Stimulated activated CD4-positive, alpha-beta T cell treated with anti-CD3 and anti-CD28 coated beads, Interleukin-12 subunit alpha, Interleukin-12 subunit beta, amount 100 ng/mL, for 24 hours (primary cell): ENCODE measurements at places on chromosomes 3 and 15.
A peak's percentile ranks its signal among the peaks of the same experiment; 100 is the strongest.

DNA sequence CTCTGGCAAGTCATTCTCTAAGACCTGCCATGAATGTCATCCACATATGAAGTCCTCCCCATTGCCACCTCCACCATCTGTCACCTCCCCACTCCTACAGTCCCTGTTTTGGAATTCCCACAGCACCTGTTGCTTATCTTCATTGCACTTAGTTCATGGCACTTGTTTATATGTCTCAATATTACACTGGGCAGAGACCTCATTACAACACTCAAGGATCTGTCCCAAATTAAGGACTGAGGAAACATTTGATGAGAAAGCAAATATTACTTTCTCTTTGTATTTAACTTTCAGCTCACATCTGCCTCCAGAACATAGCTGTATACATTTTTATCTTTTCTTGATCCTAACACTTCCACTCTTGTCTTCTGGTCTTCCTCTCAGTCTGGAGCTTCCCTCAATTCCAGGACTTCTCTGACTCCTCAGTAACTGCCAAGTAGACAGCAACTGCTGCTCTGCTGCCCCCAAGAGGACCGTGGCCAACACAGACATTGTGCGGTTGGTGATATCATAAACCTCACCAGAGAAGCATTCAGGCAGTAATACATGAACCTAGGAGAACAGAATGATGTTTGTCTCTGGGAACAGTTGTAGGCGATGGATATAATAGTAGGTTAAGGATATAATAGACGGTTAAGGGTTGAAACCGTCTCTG, 45.0 kb upstream of the FGF12 start:
- no peak for DNase-seq

DNA sequence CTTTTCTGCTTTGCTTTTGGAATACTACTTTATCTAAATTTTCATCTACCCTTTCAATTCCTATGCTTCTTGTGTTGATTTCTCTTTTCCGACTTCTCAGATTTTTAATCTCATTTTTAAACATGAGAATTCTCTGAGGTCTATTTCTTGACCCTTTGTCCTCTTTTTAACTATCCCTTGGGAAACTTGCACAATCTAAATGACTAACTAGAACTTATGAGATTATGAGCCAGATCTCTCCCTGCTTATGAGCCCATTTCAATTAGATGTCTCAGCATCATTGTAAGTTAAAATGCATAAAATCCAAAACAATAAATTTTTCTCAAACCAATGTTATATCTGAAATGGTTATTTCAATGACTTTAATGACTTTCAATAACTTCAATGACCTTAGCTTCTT, 296.9 kb upstream of the AGTR1 start:
- no peak for DNase-seq

- no peak for DNase-seq
These were observed 61.9 kb upstream of the CBLB start for GRCh38 chr3:105930733-105931132.

DNA sequence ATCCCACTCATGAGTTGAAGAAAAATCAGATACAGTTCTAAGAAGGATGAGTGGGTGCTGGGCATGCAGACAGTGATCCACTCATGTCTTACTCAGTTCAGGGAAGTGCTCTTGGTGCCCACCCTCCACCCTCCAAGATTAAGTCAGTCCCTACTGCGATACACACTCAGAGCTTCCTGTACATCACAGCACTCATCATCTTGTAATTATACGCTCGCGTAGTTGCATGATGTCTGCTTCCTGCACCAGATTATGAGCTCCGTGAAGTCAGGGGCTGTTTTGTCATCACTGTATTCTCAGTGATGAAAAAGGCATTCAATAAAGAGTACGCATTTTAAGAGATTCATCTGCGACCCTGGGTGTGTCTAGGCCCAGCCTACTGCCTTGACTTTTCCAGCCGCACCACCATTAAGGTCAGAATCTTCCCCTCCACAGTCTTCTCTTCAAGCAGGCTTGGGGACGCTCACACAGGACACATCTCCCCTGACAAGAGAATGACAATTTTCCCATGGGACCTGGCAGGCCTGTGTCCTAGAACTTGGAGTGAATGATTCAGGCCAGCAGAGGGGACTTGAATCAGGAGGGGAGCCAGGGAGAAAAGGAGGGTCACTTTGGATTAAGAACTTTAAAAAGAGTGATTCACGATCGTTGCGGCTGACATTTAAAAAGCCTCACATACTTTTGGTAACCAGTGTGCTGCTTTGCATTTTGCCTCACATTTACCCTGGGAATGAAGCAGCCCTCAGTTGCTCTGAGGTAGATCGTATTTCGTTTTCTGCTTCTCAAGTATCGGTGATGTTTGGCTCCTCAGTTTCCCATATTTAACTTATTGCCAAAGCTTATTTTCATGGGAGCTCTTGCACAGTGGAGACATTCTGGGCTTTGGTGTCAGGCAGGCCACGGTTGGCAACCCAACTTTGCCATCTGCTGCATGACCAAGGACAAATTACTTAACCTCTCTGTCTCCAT, 7.9 kb upstream of the PDE8A start:
- DNase-seq: no peak

GRCh38 chr3:143234526-143234925, 115.0 kb downstream of the CHST2 start:
- DNase-seq: no peak

DNA sequence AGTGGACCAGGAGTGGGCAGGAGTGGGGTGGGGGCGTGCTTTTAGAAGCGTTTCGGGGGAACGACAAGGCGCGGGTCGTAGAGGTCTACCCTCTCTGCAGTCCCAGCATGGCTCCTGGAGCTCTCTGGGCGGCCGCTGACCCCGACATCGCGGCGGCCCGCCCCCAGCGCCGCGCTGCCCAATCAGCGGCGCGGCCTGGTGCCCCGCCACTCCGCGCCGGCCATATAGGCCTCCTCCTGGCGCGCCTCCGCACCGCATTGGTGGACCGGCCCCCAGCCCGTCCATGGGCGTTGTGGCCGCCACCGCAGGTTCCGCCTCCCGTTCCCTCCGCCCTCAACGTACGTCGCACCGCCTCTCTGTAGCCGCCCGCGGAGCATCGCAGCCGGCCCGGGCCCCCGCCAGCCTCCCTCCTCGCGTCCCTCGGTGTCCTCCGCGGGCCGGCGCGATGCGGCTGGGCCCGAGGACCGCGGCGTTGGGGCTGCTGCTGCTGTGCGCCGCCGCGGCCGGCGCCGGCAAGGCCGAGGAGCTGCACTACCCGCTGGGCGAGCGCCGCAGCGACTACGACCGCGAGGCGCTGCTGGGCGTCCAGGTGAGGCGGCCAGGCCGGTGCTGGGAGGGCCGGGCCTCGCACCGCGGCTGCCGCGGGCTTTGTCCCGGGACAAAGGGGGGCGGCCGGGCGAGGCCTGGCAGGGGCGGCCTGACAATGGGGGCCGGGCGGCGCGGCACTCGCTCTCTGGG, at the start of gene RCN2:
Gene RCN2, plus strand, starts transcription at position 353 of the 738 bp plus-strand sequence. Its CDS starts 93 bp downstream, at position 446.
- peak; percentile 91 for DNase-seq

GRCh38 chr3:35779611-35780010, 140.3 kb downstream of the ARPP21 start:
- no peak for DNase-seq

GRCh38 chr3:1661839-1662238, 436.8 kb upstream of the CNTN4 start:
- no peak for DNase-seq

- DNase-seq: no peak
These were observed 14.3 kb downstream of the MINDY2 start for GRCh38 chr15:58785355-58785754.

GRCh38 chr3:134608023-134608770, 42.6 kb downstream of the KY start:
- no peak for DNase-seq

DNA sequence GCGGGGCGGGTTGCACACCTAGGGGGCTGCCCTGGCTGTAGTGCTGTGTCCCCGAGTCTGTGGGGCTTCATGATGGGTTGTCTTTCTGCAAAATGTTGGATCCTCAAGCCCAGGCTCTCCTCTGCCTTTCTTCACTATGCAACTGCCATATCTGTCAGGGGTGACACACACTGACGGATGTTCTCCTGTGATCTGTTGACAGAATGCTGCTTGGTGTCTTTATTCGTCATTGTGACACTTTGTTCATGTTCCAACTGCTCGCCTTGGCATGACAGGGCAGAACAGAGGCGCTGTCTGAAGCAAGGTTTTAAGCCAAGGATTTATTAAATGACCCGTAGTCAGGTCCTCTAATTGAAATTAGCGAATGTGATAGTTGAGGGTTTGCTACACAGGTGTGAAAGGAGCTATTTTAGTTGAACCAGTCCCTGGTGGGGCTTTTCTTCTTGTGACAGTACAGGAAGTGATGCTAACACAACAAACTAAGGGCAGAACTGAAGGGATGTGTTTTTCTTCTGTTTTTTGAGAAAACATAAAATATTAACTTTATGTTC, 173.4 kb downstream of the MCTP2 start:
- no peak for DNase-seq

DNA sequence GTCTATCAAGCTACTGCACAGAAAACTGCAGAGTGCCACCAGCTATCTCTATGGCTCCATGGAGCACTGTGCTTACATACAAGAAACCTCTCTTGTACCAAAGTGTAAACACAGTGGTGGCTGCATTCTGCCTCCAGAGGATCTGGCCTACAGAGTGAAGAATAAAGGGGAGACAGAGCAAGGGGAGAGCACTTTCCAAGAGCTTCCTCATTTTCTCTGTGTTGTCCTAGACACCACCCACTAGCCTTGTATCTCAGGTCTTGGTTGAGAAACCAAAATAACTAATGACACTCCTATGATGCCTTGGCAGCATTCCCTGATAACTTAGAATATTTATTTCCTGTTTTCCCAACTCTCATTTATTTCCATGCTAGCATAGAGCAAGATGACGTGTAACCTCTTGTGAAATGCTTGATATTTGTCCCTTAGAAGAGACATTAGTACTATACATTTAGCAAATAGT, 56.9 kb upstream of the PHLDB2 start:
- no peak for DNase-seq

DNA sequence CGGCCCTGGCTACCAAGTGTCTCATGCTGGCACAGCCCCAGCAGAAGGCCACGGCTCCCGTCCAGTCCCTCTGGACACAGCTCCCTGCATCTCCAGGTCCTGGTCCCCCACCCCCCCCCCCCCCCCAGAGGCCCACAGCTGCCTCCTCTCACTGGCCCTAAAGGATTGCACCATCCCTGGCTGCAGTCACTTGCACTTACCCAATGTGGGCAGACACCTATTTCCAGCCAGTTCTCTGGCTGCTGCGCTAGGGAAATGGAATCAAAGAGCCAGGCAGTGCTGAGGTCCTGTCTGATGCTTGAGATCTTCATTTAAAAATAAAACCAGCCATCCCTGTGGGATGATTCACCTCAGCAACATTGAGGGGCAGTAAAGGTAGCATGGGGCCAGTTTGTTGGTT, 346.4 kb downstream of the OCA2 start:
- DNase-seq: no peak

DNA sequence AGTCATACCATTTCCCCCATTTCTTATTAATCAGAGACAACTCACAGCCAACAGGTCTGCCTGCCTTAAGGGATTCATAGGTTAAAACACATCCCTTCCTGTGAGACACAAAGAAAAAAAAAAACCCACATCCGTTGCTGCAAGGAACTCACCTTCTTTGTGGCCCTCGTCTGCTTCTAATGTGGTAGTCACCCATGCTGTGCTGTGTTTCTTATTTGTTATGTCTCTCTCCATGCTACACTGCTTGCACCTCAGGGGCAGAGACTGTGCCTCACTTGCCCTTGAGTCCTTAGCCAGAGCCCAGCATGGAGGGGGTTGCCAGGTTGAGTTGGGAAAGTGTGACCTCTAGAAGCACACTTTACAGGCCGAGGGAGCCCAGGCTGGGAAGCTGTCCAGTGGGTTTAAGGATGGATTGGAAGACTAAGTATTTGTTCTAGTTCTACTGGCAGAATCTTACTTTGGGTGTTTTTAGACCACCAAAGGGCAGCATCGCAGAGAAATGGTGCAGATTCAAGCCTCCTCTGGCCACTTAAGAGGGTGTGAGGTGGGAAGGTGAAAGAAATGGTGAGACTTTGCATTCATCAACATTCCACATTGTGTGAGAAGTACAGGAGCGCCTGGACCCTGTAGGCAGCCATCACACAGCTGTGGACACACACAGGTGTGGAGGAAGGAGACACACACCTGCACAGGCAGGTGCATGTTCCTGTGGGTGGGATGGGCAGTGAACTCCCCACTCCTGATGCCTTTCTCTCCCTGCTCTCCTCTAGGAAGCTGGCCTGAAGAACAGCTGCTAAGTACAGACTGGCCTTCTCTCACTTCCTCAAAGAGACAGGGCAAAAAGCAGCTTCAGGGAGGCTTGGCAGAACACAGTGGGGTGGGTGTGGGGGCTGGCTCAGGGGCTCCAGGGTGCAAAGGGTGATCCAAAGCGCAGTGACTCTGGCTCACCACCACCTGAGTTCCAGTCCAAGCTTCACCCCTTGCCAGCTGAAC, 48.8 kb downstream of the GLB1 start:
- peak; percentile 24 for DNase-seq

DNA sequence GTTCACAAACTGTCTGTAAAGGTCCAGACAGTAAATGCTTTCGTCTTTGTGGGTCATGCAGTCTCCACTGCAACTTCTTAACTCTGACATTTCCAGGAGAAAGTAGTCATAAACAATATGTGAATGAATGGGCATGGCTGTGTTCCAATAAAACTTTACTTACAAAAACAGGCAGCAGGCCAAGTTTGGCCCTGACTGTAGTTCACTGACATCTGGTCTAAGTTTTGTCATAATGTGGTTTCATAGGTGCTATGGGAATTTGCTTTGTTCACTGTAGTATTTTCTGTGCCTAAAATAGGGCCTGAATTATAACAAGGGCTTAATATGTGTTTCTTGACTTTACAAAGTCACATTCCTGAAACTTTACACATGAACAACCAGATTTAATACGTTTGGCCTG, 186.0 kb upstream of the KBTBD8 start:
- no peak for DNase-seq

DNA sequence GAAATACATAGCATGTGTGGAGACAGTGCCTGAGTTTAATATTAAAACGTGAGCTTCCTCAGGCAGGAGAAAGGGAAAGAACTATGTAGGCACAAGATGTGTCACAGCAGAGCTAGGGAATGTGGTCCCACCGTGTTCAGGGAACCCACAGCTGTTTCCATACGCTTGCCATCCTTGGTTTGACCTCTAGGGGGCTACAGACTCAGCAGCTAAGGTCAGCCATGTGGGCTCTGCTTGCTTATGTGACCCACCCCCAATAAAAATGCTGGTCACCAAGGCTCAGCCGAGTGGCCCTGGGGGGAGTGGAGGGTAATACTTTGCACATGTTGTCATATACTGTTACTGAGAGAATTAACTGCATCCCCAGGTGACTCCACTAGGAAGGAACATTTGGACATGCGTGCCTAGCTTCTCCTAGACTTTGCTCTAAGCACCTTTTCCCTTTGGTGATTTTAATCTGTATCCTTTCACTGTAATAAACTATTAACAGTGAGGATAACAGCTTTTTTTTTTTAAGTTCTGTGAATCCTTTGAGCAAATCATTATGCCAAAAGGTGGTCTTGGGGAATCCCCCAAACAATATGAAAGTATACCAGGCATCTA, 3.3 kb downstream of the TUBGCP5 start:
- no peak for DNase-seq

GRCh38 chr15:71691458-71692417, 118.6 kb upstream of the NR2E3 start:
- DNase-seq: no peak

GRCh38 chr3:58055314-58055713, 47.1 kb downstream of the FLNB start:
- DNase-seq: no peak

- DNase-seq: no peak
These were observed 14.3 kb upstream of the MOBP start for GRCh38 chr3:39453134-39453533.

- DNase-seq: no peak
These were observed 86.2 kb downstream of the EPHA6 start for GRCh38 chr3:96900566-96900965.

- DNase-seq: no peak
These were observed 2.5 kb downstream of the HEG1 start for GRCh38 chr3:125053304-125053699.

GRCh38 chr15:64842986-64843561, 1.4 kb downstream of the PLEKHO2 start:
- DNase-seq: no peak
